ENCODE measurements at places on chromosomes 16 and 17. TPM values are rescaled to one million over a fixed set of nuclear protein-coding genes. Genes with fewer than 3 reads are reported as not detected.

DNA sequence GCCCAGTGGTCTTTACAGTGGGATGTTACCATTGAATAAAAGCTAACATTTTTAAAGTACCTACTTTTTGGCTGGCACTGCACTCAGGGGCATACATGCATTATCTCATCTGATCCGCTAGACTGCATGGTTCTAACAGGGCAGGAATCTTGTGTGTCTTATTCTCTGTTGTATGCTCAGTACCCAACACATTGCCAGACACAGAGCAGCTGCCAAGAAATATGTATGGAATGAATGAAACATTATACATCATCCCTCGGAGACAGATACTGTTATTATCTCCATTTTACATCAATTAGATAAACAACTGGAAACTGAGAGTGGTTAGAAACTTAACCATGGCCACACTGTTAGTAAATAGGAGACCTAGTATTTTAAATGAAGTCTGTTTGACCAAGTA, 74.1 kb upstream of the CDH11 start:
- no peak for DNase-seq

- peak; percentile 71 for DNase-seq
Observed at GRCh38 chr17:15273141-15273793, 8.1 kb upstream of the PMP22 start.

DNA sequence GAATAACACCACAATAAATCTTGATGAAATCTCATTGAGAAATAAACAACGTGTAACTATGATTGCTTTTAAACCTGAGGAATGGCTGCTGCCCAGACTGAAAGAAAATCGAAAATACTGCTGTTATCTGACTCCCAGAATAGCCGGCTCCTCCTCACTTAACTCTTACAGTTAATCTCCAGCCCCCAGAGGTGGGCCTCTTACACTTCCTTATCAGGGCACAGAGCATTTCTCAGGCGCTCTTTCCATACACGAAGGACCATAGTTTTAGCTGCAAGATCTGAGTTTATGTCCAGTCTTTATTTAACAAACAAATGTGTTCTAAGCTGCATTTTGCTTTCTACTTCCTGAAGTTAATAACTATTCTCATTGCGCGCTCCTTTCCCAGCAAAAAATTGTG, 206.9 kb downstream of the MAP2K4 start:
- no peak for DNase-seq

C1QL1 gene
- 3.6 TPM for total RNA-seq

DNA sequence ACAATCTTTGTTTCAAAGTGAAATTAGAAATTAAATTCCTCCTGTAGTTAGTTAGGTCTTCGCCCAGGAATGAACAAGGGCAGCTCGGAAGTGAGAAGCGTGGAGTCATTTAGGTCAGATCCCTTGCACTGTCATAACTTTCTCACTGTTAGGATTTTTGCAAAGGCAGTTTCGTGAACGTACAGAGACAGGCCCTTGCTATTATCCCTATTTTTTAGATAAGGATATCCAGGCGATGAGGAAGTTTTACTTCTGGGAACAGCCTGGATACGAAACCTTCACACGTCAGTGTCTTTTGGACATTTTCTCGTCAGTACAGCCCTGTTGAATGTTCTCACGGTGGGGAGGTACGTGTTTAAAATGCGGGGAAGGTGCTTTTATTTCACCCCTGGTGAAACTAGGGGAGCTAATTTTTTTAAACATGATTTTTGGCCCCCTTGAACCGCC, 318 bp upstream of the RBL2 start:
- no peak for DNase-seq

DNA sequence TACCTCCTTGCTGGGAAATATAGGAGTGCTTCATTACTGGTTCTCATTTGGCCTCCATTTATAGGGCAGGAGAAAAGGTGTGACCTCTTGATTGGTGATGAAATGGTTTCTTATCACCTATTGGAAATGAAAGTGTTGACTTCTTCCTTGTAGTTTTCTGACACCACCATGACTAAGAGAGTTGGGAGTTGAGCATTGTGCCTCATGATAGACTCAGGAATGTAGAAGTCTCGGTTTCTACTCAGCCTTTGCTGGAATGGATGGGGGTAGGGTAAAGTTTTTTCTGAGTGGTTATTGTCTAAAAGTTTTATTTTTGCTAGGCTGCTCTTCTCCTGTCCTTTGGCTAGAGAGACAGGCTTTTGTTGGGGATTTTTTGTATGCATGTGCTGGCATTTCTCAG, 117.4 kb downstream of the PHKB start:
- DNase-seq = peak; percentile 61
